Neuronal stem cell (in vitro differentiated cells): ENCODE measurements at places on chromosomes 1 and 21.
A peak's percentile ranks its signal among the peaks of the same experiment; 100 is the strongest.

- DNase-seq, result no peak
Measured at GRCh38 chr1:17679856-17680255, 75.3 kb upstream of the ACTL8 start.

- no peak for DNase-seq
Measured at GRCh38 chr1:190812996-190813395, 335.3 kb upstream of the BRINP3 start.

- DNase-seq, result no peak
Measured at GRCh38 chr1:38094711-38095290, 48.2 kb upstream of the POU3F1 start.

GRCh38 chr21:32772281-32773047 lies 909 bp upstream of the PAXBP1 start:
- DNase-seq, result peak; percentile 17

DNA sequence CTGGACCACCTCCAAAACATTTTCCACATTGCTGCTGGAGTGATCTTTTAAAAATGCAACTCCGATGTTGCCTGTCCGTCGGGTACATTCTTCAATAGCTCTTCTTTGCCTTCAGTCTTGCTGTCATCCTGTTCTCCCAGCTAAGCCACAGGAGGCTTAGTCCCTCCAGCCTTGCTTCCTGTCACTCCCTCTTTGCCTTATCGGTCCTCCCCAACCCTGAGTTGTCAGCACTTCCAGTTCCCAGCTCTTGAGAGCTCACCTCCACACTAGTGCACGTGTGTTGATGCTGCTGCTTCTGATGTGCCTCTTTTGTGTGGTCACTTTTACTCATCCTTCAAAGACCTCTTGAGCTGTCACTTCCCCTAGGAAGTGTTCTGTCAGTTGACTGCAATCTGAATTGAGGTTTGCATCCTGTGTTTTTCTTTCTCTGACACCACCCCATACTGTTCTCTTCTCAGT lies 15.3 kb downstream of the UCK2 start:
- no peak for DNase-seq

GRCh38 chr1:170893655-170894297 lies 41.6 kb upstream of the MROH9 start:
- no peak for DNase-seq

- DNase-seq, result no peak
Measured at GRCh38 chr21:36456729-36457414, 23.1 kb downstream of the CLDN14 start.

DNA sequence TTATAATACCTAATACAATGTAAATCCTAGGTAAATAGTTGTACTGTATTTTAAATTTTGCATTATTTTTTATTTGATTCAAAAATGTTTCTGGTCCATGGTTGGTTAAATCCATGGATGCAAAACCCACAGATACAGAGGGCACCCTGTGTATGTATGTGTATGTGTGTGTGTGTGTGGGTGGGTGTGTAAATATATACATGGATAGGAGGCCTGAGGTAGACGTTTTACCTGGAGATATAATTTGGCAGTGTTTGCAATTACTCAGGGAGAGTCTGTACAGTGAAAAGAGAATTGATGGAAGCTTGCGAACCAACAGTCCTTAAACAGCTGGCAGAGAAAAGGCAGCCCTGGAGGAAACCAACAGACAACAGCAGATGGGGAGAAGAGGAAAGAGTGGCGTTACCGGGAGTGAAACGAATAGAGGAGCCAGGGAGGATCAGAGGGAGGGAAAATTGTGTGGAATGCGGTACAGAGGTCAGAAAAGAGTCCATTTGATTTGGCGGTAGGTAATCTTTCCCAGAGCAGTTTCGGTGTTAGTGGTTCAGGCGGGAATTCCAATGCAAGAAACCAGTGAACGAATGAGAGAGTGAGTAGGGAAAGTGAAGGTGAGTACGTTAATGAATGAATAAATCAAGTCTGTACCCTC lies 47.9 kb upstream of the NBL1 start:
- no peak for DNase-seq

GRCh38 chr1:21762022-21762404 lies 20.9 kb downstream of the USP48 start:
- no peak for DNase-seq

- DNase-seq, result no peak
Measured at GRCh38 chr1:53196017-53196484, 573 bp upstream of the CPT2 start.

GRCh38 chr21:25381936-25382452 lies 225.3 kb downstream of the MRPL39 start:
- DNase-seq, result no peak

DNA sequence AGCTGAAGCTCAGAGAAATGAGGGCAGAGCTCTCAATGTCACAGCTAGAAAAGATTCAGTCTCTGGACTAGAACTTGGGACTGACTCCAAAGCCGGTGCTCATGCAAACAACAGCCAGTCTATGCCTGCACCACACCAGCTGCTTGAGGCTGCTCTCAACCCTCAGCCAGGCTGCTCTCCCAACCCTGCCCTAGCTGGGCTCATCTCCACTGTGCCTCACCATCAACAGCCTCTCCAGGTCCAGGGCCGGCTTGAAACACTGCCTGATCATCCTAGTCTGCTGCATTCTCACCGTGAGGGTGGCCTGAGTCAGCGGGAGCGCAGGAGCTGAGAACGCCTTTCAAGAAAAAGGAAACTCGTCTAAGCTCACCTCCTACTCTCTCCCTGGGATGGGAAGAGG lies 94.5 kb downstream of the PTPRU start:
- no peak for DNase-seq

DNA sequence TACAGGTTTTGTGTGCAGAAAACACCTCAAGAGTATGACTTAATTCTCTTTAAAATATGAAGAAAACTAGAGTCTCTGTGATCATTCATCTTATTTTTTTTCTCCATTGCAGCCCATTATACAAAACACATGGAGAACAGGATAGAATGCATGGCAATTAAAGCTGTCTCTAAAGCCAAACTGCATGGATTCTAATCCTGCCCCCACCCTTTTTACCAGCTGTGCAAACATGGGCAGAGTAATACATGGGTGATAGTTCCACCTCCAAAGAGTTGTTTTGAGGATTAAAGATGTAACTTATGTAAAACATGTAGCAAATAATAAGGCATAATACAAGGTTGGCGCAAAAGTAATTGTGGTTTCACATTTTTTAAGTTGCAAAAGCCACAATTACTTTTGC lies 114.4 kb downstream of the CLEC20A start:
- no peak for DNase-seq

DNA sequence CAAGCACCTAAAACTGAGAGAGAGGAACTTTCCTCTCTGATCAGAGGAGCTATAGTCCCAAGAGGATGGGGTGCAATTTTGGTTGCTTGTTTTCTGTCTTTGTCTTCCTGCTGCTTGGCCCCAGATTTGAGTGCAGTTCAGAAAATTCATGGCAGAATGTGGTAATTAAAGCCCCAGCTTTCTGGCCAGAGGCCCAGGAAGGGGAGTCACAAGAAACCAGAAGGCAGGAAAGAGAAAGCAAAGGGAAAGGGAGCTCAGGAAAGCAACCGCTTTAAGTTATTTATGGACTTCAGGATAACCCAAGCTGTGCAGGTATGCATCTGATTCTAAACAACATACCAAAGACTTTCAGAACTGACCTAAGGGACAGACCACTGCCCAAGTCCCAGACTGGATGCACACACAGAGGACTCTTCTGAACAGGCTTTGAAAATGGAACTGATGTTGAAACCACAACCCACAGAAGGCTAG lies 88.8 kb downstream of the ST3GAL3 start:
- no peak for DNase-seq

DNA sequence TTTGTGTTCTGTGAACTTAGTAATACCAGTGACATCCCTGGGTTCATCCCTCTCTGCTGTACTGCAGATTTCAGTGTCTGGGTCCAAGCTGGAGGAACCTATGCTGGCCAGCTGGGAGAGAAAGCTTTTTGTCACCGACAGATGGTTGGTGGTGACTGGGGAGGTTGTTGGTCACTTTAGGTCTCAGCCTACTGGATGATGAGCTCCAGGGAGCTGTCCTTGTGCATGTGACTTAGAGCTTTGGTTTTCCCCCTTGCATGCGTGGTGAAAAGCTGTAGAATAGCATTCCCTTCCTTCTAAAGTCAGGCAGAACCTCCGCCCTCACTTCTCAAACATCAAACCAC lies 22.9 kb upstream of the IKBKE start:
- DNase-seq, result no peak

DNA sequence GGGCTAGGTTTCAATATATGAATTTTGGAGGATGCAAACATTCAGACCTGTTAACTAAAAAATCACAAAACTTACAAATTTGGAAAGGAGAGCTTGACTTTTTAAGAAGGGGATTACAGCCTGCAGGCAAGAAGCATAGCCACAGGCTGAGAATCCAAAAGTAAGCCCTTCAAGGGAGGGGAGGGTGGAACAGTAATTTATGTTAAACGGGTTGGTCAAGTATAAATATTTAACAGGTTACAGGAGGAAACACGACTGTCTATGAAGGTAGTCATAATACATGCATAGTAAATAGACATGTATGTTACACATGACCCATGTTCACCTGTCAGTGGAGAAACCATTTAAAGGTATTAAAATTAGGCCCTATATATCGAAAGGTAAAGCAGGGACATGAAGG lies 261.1 kb upstream of the RGS18 start:
- no peak for DNase-seq

GRCh38 chr1:179314928-179315327 lies 21.3 kb downstream of the SOAT1 start:
- DNase-seq, result no peak

- no peak for DNase-seq
Measured at GRCh38 chr1:22107126-22107525, 35.8 kb downstream of the WNT4 start.

- DNase-seq, result no peak
Measured at GRCh38 chr1:103197216-103197615, 88.9 kb upstream of the COL11A1 start.

GRCh38 chr1:228004331-228004855 lies 2.4 kb upstream of the WNT3A start:
- DNase-seq, result no peak

DNA sequence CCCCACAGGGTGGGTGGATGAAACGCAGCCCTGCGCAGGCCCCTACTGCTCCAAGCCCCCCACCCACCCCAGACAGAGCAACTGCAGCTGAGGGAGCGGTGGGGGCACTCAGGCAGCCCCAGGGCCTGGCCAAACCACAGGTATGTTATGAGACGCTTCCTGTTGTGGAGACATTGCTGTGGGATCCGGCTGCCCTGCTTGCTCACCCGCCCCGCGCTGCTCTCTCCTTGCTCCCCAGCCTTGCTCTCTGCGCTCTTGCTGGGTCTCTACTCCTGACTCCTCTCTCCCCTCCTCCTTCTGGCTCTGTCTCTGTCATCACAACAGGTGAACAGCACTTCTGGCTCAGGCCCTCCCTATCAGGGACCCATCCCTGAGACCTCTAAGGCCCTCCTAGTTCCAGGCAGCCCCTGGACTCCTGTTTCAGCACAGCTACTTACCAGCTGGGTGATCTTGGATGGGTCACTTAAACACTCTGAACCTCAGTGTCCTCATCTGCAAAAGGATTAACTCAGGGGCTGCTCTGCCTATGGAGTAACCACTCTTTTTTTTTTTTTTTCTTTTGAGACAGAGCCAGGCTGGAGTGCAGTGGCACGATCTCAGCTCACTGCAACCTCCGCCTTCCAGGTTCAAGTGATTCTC lies 15.9 kb downstream of the COL8A2 start:
- DNase-seq, result no peak

GRCh38 chr1:23695667-23696066 lies 4.1 kb downstream of the RPL11 start:
- no peak for DNase-seq

- DNase-seq, result no peak
Measured at GRCh38 chr1:24949331-24949881, 19.3 kb upstream of the RUNX3 start.

- DNase-seq, result no peak
Measured at GRCh38 chr1:176315519-176316220, 108.6 kb upstream of the COP1 start.

GRCh38 chr1:1605034-1605591 lies 5.2 kb upstream of the FNDC10 start:
- DNase-seq, result no peak

DNA sequence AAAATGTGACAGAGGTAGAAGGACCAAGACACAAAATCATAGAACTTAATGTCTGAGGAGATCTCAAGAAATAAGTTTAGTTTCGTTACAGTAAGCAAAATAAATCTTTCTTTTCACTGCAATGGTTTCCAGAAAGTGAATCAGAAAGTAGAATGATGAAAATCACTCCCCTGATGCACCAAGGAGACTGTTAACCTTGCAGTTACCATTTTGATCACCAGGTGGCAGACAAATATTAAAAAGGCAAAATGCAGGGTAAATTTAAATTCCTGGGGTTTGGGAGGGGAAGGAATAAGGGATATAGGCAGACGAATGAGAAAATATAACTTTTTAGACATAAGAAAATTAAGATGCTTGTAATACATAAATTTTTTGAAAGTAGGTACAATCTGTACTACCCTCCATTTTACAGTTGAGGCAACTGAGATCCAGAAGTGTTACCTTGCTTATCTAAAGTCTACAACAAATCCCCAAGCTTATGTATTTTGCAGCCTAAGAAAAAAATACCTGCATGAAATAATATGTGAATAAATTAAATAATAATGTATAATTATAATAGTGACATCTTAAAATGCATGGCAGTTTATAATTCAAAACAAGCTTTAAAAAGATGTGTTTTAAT lies 253.2 kb downstream of the CRB1 start:
- peak; percentile 36 for DNase-seq

DNA sequence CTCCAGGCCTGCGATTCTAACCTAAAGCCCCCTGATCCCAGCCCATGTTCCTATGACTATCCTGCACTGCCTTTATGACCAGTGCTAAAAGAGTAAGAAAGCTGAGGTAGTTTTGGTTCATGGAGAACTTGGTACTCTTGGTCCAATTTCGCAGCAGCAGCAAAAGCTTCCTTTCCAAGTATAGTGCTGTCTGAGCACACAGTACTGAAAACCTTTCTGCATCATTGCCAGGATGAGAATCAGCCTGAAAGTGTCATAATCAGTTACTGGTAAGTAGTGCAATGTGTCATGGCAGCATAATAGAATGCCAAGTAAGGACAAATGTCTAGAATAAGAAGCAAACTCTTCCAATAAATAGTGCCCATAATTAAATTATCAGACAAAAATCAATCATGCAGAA lies 889.6 kb upstream of the ADGRL4 start:
- no peak for DNase-seq

- no peak for DNase-seq
Measured at GRCh38 chr21:44701541-44701940, 4.6 kb downstream of the KRTAP10-12 start.

DNA sequence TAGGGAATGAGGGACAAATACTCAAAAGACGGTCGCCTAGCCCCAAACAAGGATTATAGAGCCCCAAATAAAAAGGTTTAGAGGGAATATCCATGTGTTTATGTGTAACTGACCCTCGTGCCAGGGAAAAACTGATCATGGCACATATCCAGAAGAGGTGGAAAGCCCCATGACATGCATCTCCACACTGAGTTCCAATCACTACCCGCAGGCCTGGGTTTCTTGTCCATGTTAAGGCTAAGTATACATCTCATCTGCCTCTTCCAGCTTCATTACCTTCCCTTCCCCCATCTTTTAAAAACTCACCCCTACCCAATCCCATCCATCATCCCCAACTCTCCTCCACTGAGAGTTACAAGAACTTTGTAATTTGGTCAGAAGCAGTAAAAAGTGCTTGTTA lies 15.2 kb downstream of the GADD45A start:
- DNase-seq, result no peak

- DNase-seq, result no peak
Measured at GRCh38 chr1:168442931-168443330, 100.9 kb downstream of the XCL2 start.

GRCh38 chr1:119682141-119682540 lies 29.6 kb upstream of the PHGDH start:
- no peak for DNase-seq
